Caudate nucleus (tissue), 63 donors: ENCODE measurements at places on chromosomes 1 and 21.
A peak's percentile ranks its signal among the peaks of the same experiment; 100 is the strongest.

DNA sequence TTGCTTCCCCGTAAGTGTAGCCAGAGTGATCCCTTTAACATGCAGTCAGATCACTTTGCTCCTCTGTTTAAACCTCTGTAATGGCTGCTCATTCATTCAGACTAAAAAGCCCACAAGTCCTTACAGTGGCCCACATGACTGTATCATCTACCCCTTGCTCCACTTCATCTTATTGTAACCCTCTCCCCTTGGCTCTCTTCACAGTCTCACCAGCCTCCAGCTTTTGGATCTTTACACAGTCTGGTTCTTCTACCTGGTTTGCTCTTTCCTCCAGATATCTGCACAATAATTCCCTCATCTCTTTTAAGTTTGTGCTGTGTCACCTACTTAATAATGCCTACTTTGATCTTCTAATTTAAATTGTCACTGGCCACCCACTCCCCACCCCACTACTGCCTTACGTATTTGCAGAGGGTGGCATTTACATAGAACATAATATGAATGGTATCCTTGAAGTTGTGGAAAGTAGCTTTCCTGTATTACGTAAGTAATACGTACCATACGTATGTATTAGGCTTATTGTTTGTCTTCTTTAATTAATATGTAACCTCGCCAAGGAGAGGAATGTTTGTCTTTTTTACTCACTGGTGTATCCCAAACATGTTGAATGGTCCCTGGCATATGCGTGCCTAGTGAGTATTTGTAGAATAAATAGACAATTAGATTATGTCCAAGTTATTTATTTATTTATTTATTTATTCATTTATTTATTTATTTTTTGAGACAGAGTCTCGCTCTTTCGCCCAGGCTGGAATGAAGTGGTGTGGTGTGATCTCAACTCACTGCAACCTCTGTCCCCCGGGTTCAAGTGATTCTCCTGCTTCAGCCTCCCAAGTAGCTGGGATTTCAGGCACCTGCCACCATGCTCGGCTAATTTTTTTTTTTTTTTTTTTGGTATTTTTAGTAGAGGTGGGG is 48.6 kb downstream of the TSNAX start:
- peak; percentile 1 for DNase-seq

DNA sequence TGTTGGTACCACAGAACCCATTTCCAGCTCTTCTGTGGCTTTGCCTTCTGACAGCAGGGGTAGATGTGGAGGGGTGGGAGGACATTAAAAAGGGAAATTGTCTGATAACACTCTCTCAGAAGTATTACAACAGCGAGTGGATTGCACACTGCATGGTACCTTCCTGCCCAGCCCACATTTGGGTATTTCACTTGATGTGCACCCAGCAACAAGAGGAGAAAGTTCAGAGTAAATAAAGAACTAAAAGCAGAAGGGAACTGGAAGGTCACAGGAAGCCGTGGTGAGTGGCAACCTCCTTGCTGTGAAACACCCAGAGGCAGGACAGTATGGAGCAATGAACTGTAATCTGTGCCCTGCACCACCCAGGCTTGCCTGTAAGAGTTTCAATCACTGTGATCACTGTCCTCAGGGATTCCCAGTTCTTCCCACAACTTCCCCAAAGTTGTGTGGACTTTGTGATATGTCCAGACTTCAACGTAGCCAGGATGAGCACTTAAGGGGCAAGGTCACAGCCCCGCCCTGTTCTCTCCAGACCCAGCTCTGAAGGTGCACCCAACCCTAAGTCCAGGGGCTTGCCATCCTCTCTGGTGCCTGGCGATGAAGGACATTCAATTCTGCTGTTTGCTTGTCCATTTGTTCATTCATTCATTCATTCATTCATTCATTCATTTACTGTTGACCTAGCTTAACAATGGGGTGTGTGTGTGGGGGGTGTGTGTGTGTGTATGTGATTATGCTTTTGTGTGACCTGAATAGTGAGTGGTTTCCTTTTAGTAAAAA is 18.7 kb upstream of the F5 start:
- no peak for DNase-seq

GRCh38 chr1:19128968-19129514 is 81.0 kb downstream of the UBR4 start:
- DNase-seq, result no peak

GRCh38 chr1:8137481-8138244 is 111.6 kb upstream of the ERRFI1 start:
- DNase-seq, result no peak

- DNase-seq, result no peak
These were observed 105.1 kb upstream of the USP25 start for GRCh38 chr21:15624646-15625045.
